ENCODE measurements at places on chromosomes 16 and 17. TPM values are rescaled to one million over a fixed set of nuclear protein-coding genes. Genes with fewer than 3 reads are reported as not detected.

DNA sequence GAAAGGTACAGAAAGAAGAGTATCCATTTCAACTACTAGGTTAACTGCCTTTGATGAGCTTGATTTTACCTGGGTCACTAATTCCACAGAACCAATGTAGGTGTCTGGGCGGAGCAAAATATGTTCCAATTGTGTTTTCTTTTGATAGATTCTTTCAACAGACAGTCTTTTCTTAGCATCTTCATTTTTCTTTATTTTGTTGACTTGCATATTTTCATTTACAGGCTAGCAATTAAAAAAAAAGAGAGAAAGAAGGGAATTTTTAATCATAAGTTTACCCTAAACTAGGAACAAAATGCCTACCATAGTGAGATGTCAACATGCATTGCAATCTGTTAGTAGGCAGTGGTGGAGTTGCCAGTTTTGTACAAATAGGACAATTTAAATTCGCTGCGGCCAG lies 1.0 kb downstream of the TOP2A start:
- DNase-seq: no peak

GRCh38 chr17:58764373-58764772 lies 8.7 kb downstream of the PPM1E start:
- DNase-seq: no peak

GRCh38 chr16:17380613-17381012 lies 90.1 kb downstream of the XYLT1 start:
- DNase-seq: no peak

GRCh38 chr17:4266550-4266949 lies 2.8 kb upstream of the ANKFY1 start:
- DNase-seq: no peak

DNA sequence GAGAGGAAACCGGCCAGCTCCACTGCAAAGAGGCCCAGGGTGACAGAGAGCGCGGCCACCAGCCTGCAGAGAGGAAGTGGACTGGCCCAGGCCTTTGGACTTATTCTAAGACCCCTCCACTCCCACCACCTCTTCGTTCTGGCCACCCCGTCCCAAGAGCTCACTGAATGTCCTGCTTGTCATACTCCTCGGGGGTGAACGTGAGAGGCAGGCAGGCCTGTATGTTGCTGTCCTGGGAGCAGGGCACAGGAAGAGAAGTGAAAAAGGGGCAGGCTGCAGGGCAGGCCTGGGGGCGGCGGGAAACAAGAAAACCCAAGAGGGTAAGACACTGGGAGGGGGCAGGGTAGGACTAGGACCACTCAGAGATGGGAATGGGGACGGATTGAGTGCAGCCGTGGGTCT lies 384 bp downstream of the TMEM107 start:
- no peak for DNase-seq

DNA sequence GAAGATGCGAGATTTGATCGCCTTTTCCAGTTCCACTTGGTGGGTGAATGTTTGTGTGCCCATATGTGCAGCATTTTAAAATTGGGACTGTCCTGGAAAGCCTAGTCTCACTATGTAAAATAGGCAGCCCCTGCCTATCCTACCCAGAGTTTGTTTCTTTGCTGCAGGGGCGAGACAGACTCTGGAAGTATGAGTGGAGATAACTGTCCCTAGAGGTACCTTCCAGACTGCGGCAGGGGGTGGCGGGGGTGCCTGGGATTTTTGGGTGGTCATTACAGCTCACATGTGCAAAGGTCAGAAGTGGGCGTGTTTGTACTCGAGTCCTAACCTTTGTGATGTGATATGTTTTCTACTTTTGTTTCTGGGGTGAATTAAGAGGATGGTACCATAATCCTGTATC lies 36.6 kb downstream of the MPRIP start:
- no peak for DNase-seq

DNA sequence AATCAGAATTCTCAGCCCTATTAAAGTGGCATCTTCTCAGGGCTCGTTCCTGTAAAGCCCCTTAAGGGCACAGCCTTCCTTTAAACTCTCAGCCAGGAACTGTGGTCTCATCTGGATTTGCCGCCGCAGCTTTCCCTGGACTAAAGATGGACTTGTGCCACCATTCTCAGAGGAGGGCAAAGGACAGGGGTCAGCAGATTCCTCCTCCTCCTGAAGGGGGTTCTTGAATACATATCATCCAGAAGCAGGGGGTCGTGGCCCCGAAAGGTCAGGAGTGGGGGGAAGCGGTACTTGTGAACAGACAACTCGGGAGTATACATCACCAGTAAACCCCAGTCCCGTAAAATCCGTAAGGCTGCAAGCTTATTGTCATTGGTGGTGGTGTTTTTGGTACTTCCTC lies 174.8 kb downstream of the RPTOR start:
- no peak for DNase-seq

DNA sequence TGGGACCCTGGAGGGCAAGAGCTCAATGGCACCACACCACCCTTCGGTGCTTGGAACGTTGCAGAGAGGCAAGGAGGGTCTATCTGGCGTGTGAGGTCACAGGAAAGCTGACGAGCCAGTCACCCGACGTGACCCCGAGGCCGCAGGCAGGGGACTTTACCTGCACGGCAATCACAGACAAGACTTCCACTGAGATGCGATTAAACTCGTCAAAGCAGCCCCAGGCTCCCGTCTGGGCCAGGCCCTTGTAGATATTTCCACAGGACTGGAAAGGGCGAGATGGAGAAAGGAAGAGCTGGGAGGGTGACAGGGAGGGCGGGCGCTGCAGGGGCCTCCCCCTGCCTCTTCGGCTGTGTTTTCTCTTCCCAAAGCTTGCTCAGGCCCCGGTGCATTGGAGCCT lies 78.3 kb downstream of the DNAH17 start:
- DNase-seq: no peak

DNA sequence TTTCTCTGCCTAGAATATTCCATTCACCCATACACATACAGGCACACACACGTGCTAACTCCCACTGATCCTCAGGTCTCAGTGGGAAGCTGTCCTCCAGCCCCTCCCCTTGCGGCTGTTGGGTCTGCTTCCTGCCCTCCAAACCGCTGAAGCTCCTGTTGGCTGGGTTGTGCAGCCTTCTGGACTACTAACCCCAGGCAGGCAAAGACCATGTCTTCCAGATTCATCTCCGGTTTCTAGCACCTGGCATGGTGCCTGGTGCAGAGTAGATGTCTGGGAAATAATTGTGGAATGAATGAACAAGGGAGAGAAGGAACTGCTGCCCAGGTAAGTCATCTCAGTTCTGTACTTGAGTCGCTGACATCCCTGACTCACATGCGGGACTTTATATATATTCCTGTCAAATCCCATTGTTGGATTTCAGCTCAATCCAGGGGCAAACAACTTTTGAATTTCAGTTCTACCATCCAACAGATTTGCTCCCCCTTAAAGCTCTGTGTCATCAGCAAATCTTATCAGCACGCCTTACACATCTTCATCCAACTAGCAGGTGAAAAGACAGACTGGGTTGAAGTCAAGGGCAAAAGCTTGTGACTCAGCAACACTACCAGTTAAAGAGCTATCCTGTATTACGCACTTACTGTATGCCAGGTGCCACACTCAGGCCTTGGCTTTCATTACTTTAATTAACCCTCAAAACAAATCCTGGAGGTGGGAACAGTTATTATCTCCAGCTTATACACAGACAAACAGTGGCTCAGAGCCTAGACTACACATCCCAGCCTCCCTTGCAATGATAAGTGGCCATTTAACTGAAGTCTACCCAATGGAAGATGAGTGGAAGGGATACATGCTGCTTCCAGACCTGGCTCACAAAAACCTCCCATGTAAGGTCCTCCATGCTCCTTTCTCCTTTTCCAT lies 51.1 kb downstream of the SRCIN1 start:
- DNase-seq: no peak

- DNase-seq: no peak
Measured at GRCh38 chr17:36942631-36943125, 5.4 kb downstream of the LHX1 start.

DNA sequence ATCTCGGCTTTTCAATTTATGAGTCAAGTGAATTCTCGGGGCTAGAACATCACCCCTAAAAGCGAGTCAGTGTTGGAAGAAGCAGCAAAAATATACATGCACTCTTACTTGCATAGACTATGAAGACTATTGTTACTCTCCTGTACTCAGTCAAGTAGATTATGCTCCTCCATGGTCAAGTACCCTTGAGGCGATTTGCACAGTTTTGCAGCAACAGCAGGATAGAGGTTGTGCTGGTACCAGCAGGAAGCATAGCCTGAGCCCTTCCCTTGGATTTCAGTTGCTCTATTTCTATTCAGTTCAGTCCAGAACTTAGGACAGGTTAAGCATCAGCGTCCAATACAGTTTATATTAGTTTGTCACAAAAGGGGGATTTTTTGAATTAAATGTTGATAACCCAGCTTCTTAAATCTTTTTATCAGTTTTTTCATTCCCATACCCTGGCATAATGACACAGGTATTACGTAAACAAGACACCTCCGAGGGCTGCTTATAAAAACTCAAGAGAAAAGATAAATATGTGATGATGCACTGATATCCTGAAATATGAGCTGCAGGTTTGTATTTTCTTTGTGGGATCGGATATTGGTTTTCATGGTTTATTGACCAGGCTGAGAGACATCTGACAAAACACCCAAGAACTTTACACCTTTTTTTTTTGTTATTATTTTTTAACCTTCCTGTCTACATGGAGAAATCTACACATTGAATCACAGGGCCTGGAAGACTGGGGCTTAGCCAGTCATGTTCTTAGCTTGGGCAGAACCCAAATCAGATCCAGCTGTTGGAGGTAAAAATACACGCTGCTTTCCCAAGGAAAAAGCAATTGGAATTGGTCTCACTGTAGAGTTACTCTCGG lies 144.1 kb downstream of the PITPNC1 start:
- peak; percentile 33 for DNase-seq

DNA sequence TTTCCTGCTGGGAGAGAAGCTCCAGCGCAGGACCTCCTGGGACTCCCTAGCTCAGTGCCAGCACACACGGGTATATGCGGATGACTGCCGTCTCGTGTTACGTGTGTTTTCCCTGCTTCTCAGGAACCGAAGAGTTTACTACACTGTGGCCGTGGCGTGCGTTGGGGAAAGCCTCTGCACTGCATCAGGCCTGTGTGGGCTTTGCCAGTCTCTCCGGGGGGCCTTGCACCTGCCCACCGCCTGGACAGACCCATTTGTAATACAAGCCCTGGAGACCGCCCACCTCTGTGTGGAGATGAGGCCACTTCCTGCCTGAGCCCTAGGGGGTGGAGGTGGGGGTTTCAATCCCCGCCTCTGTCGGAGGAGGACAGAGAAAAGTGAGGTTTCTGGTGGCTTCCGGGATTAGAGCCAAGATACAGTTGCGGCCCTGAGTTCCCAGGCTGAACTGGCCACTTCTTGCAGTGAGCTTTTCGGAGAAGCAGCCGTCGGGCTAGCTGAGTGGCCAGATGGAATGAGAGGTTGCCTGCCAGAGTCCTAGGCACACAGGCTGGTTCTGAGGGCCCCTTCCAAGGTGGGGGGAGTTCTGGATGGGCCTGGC lies 43.4 kb upstream of the GSE1 start:
- no peak for DNase-seq

DNA sequence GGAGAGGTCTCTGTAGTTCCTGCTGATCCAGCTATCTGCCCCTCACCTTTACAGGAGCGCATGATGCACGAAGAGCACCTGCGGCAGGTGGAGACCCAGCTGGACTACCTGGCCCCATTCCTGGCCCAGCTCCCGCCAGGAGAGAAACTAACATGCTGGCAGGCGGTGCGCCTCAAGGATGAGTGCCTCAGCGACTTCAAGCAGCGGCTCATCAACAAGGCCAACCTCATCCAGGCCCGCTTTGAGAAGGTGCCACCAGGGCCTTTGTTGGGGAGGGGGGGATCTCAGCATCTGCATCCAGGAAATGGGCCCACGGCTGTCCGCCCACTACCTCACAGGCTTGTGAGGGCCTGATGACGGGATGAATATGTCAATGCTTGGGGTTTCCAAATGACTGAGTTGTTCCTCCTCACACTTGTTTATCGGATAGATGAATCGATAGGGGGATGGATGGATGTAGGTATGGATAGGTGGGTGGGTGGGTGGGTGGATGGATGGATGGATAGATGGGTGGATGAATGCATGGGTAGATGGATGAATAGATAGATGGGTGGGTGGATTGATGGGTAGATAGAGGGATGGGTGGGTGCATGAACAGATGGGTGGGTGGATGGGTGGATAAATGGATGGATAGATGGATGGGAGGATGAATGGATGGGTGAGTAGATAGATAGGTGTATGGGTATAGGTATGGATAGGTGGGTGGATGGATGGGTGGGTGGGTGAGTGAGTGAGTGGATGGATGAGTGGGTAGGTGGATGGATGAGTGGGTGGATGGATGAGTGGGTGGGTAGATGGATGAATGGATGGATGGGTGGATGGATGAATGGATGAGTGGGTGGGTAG lies 7.0 kb upstream of the KATNB1 start:
- no peak for DNase-seq

- no peak for DNase-seq
Measured at GRCh38 chr17:16919663-16920627, 52.0 kb downstream of the TNFRSF13B start.

GRCh38 chr17:41717408-41718286 lies 5.5 kb downstream of the GAST start:
- no peak for DNase-seq

DNA sequence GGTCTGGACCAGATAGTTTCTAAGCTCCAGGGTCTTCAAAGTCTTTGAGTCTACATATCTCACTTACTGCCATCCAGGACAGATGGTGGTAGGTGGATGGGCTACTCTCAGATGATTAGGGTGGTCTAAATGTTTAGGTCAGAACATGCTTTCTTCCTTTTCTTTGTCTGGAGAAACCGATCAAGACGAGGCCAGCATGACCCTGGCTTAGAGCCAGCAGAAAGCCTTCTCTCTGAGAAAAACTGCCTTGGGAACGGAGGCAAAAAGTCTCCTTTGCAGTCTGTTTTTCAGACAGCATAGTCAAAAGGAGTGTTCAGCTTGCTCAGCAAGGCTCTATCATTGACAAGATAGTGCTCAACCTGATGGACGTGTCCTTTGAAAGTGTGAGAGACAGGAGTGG lies 48.8 kb downstream of the SPACA3 start:
- DNase-seq: no peak

- DNase-seq: no peak
Measured at GRCh38 chr16:67613808-67614207, 31.1 kb upstream of the CARMIL2 start.

GRCh38 chr17:12519956-12520594 lies 145.6 kb upstream of the MYOCD start:
- no peak for DNase-seq

DNA sequence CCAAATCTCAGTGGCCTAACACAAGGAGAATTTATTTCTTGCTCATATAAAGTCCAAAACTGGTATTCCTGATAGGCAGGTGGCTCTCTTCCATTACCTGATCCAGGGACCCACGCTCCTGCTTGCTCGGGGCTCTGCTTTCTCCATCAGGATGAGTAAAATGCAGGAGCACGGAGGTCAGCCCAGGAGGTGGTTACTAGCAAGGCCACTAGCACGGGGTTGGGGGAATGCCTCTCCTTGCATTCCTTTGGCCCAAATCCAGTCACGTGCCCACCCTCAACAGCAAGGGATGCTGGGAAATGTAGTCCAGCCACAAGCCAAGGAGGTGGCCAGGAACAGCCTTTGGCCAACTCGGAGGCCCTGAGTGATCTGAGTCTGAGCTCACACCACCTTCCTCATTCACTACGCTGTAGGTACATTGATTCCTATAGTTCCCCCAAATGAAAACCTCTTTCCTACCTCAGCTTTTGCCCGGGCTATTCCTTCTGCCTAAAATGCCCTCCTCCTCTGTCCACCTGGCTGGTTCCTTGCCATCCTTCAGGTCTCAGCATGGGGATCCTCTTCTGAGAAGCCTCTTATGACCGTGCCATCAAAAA lies 38.3 kb upstream of the HAPSTR1 start:
- no peak for DNase-seq

TEKT5 gene
- polyA plus RNA-seq: not detected

VPS9D1 gene
- 8.0 TPM for polyA plus RNA-seq

CHD9NB gene
- 1.5 TPM for polyA plus RNA-seq

PRSS36 gene
- 1.4 TPM for polyA plus RNA-seq
